ENCODE measurements at places on chromosomes 7 and 10.

GRCh38 chr10:92173996-92174395 lies 116.9 kb downstream of the CPEB3 start:
- DNase-seq = no peak

DNA sequence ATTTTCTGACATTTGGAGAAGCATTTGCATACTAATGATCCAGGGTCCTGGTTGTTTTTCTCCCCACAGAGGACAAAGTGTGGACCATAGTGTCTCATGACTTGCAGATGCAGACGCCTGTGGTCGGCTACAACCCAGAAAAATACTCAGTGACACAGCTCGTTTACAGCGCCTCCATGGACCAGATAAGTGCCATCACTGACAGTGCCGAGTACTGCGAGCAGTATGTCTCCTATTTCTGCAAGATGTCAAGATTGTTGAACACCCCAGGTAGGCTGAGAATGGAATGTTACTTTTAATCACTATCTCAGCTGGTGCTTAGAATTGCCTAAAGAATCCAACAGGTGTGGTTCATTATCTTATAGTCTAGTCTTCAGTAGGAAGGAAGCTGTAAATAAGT lies 951.5 kb upstream of the C7orf33 start:
- DNase-seq = no peak

- peak; percentile 49 for DNase-seq
Measured at GRCh38 chr7:24576171-24577025, 3.1 kb downstream of the PALS2 start.

- DNase-seq = no peak
Measured at GRCh38 chr10:44389150-44389549, 4.3 kb upstream of the CXCL12 start.

DNA sequence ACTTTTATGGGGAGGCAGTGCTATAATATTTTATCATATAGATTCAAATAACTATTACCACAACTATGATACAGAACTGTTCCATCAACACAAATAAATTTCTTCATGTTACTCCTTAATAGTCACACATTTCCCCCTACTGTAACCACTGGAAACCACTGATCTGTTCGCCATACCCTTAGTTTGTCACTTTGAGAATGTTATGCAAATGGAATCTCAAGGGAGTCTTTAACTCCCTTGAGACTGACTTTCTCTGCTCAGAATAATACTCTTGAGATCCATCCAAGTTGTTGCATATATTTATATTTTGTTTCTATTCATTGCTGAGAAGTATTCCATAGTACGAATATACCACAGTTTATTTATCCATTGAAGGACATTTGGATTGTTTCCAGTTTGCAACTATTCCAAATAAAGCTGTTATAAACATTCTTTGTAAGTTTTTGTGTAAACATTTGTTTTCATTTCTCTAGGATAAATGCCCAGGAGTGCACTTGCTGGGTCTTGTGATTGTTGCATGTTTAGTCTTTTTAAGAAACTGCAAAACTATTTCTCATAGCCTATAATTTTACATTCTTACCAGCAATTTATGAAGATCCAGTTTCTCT lies 19.7 kb upstream of the PON2 start:
- DNase-seq = no peak

DNA sequence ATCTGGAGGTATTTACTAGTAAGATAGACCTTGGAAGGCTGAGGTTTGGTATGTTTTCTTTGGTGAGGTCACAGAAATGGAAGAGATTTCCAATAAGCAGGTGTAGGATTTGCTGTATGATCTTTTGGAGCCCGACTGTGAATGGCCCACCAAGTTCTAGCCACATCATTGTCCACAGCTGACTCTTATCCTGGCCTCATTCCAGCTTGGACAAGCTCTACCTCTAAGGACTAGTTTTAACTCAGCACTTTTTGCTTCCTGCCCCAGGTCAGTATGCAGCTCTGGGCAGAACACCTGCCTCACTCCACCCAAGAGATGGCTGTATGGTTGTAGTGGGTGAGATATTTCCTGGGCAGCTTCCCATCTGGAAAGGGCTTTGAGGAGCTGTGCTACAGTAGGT lies 6.1 kb upstream of the CPA4 start:
- no peak for DNase-seq

GRCh38 chr7:156829669-156830336 lies 63.2 kb downstream of the LMBR1 start:
- no peak for DNase-seq

- DNase-seq = peak; percentile 61
Measured at GRCh38 chr7:139777948-139778841, at the start of gene HIPK2. TSS of gene HIPK2 (minus strand) at chr7:139777998. CDS start at chr7:139777623, 375 bp downstream.

DNA sequence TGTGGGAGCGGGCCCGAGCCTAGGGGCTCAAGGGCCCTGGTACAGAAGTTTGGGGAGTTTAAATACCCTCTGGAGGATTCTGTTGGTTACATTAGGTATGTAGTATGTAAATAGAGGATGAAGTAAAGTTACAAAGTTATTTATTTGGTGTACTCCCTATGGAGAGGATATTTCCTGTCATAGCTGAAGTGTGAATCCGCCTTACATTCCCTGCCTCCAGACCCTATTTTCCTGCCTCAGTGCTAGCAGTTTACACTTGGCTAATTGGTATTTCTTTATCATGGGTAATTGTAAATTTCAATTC lies 60.6 kb upstream of the KLF14 start:
- no peak for DNase-seq

DNA sequence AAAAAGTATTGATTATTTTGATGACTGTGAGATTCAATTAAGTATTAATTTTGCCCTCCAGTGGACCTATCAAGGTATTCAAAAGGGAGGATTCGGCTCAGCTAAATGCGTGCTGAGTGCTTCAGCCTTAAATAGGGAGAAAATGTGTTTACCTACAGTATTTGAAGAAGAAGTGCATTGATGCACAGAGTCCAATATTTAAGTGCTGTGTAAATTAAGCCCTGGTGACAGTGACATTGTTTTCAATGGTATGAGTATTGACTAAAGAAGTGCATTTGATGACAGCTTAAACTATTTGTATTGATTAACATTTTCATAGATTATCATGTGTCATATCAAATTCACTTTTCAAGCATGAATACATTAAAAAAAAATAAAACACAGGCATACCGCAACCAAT lies 106.6 kb downstream of the POU6F2 start:
- DNase-seq = peak; percentile 68

DNA sequence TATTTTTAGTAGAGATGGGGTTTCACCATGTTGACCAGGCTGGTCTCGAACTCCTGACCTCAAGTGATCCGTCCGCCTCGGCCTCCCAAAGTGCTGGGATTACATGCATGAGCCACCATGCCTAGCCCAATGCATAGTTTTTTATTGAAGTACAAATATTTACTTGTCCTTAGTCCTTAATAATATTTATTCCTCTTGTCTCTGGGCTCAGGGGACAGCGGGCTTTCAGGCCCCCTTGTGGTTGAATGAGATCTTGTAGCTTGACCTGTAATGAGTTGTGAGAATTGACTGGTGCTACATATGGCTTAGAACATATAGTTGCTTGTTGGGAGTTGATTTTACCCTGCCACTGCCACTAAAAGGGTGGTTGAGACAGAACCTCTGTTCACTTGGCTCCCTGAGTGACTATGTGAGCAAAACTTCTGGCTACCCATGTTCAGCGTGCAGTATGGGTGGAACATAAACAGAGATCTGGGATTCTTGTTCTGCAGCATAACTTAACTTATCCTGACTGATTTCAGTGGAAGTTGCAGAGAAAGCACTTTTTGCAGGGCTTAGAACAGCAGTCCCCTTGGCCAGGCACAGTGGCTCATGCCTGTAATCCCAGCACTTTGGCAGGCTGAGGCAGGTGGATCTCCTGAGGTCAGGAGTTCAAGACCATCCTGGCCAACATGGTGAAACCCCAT lies 14.9 kb downstream of the CCL26 start:
- DNase-seq = no peak

- no peak for DNase-seq
Measured at GRCh38 chr10:122044045-122044661, 55.2 kb downstream of the TACC2 start.

DNA sequence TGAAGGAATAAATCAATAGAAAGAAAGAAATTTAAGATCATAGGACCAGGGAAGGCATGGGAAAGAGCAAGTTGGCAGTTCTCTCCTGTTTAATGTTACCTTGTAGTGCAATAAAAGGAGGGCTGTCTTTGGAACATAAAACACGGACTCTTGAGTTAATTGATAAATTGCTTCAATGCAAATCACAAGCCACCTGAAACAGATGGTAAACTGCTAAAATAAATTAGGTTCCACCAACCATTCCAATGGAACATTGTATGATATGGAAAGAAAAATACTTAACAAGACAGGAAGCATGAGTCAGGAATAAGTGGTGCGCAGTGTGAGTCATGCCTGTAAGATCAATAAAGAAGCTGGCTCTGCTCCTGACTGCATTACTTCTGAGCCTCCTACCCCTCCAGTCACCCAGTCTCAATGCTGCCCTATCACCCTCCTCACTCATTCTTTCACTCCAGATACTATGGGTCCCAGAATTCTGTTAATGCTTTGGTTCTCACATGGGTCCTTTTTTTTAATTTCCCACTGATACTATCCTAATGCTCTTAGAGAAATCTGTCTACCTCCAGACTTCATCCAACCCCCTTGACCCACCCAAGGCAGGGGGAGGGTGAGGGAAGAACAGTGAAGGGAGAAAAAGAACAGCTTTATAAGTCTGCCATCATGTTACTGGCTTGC lies 78.9 kb downstream of the LRRC17 start:
- DNase-seq = peak; percentile 2

- no peak for DNase-seq
Measured at GRCh38 chr10:12707461-12708185, 293.9 kb downstream of the CCDC3 start.

- no peak for DNase-seq
Measured at GRCh38 chr7:28595076-28595475, 182.8 kb downstream of the CREB5 start.

DNA sequence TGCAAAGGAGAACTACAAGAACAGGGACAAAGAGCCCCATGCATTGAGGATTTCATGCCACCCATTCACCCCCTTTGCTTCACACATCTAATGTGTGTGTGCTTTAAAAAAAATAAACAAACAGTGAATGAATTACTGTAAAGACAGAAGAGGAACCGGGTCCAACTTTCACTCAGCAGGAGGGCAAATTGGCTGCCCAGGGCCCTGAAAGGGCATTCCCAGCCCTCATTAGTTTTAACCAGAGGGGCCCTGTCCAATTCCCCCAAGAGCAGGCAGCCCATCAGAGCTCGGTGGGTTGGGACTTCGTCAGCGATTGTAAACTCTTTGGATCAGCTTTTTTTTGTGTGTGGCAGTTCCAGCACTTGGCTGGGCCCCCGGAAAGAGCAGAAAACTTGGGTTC lies 73.6 kb upstream of the PDZD8 start:
- DNase-seq = no peak

GRCh38 chr10:1308173-1308961 lies 252.2 kb downstream of the WDR37 start:
- DNase-seq = no peak

DNA sequence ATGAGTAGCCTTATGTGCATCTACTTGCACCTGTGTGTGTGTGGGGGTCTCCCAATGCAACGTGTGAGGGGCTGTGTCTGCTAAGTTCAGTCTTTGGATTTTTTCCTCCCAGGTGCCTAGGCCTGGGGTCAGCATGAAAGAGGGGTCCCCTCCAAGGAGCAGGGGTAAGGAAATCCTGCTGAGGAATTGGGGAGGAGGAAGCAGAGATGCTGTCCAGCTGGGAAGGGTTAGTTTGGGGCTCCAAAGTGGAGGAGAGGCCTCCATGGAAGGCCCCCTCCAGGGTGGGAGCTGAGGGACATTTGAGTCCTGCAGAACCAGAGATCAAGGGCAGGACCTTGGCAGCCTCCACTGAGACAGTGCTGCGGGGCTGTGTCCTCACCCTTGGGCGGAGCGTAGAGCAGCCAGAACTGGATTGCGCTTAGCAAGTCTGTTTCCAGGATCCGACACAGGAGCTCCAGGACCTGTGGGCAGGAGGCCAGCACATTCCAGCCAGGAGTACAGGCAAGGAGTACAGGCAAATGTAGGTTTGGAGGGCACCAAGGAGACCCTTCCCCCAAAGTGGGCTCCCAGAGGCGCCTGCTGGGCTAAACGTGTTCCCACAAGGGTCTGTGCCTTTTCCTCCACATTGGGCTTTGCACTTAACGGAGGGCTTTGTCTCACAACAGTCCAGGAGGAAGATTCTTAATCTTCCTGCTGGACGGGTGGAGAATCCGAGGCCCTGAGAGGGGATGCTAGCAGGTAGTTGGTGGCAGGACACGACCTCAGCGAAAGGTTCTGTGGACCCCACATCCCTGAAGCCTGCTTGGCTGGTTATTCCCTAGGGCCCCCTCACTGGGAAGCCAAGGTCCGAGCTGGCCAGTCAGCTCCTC lies 10.1 kb downstream of the TBATA start:
- DNase-seq = no peak
